NCI-H524 treated with DMSO at 0.1 percent for 48 hours (cell line): ENCODE measurements at places on chromosomes 4 and X.

- DNase-seq = no peak
These were observed 14.4 kb upstream of the NMU start for GRCh38 chr4:55650483-55650882.

GRCh38 chr4:151808542-151808941 lies 47.7 kb upstream of the GATB start:
- DNase-seq = no peak

- DNase-seq = no peak
These were observed 32.2 kb downstream of the EDNRA start for GRCh38 chr4:147513091-147513490.

GRCh38 chr4:168800926-168801325 lies 209.1 kb downstream of the CBR4 start:
- no peak for DNase-seq

- no peak for DNase-seq
These were observed 53.0 kb downstream of the PKD2 start for GRCh38 chr4:88060431-88060830.

- DNase-seq = no peak
These were observed 5.3 kb downstream of the IGFBP7 start for GRCh38 chr4:57104706-57105560.

DNA sequence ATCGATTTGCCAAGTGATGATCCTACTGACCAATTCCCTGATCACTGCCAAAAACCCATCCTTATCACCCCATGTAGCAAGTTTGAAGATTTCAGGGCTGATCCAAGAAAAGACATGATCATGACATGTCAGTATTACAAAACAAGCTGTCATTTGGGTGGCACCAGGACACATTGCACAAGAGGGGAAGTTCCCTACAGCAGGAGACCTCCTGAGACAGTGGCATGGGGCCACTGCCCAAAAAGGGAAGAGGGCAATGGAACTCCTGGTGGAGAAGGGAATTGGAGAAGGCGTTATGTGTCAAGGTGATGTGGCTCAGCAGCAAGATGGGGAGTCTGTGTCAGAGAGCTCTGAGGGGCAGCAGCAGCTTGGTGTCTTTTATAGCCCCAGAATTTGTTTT lies 43.4 kb downstream of the ZNF182 start:
- DNase-seq = no peak

- DNase-seq = no peak
These were observed 46.1 kb upstream of the VEGFC start for GRCh38 chr4:176838601-176839433.

- no peak for DNase-seq
These were observed 83.7 kb downstream of the TEX13A start for GRCh38 chrX:105136786-105137185.

DNA sequence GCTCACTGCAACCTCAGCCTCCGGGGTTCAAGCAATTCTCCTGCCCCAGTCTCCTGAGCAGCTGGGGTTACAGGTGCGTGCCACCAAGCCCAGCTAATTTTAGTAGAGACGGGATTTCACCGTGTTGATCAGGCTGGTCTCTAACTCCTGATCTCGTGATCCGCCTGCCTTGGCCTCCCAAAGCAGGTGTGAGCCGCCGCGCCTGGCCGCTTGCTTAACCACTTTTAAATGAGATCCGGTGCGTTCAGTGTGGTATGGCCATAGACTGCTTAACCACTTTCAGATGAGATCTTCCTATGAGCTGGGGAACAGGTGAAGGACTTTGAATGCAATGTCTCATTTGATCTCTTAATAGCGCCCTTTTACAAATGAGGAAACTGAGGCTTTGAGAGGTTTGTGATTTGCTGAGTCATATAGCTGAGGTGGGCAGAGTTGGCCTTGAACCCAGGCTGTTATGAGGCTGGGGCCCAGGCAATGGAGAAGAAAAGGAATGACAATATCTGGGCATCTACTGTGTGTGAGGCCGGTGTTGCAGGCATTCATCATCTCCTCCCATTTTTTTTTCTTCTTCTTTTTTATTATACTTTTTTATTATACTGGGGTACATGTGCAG lies 41.9 kb upstream of the NSG1 start:
- no peak for DNase-seq

GRCh38 chr4:107640878-107641277 lies 79.2 kb downstream of the PAPSS1 start:
- no peak for DNase-seq

DNA sequence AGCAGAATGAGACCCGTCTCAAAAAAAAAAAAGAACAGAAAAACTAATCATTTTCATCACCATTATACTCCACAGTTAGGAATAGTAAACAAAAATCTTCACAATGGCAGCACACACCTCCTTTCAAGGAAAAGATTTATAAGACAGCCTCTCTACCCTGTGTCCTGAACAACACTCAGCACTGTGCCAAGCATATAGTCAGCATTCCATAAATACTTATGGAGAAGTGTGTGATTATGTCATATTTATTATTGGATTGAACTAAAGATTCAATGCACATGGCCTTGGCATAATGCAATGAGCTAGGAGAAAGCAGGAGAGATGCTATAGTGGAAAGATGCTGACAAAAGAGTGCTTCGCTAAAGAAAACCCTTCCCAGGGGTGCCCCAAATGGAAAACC lies 52.6 kb downstream of the FAM114A1 start:
- no peak for DNase-seq

DNA sequence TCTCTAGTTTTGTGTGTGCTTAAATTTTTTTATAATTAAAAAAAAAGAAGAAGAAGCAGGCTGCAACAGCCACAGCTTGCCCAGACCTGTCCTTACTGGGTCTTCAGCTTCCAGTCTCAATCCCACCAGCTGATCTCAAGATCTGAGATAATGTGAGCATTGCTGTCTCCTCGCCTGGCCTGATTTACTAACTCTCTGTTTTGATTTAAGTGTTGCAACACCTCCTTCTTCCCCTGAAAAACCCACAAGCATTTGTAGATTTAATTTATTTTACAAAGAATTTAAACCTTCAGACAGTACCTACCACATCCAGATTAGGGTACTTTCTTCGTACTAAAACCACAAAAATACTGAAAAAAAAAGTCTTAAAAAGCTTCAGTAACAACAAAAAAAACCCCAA lies 38.0 kb downstream of the FAM241A start:
- DNase-seq = no peak

DNA sequence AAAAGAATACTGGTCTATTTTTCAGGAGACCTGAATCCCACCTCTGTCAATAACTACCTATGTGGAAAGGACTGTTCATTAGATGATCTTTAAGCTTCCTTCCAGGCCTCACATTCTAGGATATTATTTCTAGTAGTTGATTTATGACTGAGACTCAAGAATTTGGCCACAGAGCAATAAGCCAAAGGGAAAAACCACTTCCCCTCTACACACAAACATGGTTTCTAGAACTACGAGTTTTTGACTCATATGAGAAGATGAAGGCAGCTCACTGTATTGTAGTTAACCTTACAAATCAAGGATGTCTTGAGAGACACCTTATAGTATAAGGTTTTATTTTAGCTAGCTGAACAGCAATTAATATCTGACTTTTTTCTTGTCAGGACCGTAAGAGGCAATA lies 36.9 kb upstream of the GDPD2 start:
- DNase-seq = no peak

DNA sequence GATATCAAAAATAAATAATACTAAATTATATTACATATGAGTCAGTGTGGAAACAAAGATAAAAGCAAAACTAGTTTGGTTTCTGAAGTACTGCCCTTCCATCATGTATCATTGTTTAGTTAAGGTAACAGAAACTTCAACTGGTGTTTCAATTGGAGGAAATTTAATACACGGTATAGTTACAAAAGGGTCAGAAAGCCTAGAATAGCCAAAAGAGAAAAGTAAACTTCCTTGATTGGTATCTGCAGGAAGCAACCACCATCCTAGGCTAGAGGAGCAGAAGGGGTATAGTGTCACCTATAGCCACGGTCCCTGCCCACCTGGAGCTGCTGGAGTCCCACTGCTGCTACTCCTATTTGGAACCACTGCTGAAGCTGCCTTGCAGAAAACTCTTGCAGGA lies 185.6 kb downstream of the SLC7A11 start:
- no peak for DNase-seq

DNA sequence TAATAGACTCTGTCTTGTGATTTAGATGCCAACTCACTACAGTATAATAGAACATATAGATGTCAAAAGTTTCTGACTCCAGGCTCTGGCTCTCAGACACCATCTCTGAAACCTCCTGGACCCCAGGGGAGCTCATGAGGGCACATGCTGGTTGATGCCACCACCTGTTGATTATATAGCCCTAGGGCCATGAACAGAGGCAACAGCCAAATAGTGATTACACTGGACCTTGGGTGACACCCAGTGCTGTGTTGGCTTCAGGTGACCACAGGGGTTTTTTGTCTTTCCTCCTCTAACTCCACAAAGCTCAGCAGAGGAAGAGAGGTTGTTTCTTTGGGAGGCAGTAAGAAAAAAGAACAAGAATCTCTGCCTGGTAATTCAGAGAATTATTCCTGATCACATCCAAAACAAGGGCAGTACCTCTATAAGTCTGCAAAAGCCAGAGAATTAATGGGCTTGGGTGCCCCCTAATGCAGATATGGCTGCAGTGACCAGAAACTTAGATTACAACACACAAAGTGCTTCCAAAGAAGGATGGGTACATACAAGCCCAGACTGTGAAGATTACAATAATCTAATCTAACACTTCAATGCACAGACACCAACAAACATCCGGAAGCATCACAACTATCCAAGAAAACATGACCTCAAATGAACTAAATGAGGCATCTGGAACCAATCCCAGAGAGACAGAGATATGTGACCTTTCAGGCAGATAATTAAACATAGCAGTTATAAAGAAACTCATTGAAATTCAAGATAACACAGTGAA lies 1920.6 kb downstream of the ARAP2 start:
- no peak for DNase-seq

GRCh38 chr4:109233570-109233969 lies 68.9 kb downstream of the COL25A1 start:
- no peak for DNase-seq
